HepG2 (cell line): ENCODE measurements at places on chromosomes 1 and 21. TPM values are rescaled to one million over a fixed set of nuclear protein-coding genes. Genes with fewer than 3 reads are reported as not detected.

DNA sequence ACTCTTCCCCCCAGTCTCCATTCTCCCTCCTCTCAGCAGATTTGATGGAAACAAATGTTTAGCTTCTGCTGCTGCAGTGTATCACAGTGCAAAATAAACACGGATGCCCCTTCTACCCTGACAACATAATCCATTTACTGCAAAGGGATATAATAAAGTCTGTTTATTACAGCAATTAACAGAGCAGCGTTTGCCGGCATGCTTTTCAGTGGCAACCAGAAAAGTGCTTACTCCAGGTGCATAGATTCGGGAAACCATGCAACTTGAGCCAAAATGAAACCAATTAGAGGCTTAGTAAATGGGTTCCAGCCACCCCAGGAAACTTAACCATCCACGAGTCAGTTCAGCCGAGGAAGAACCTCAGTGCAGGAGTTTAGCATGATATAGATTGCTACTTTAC lies 12.9 kb upstream of the LEMD1 start:
- H3K27ac ChIP-seq = no peak overlapping the region
- no peaks in the 10 kb centered on the region for H3K36me3 ChIP-seq
- no peak overlapping the region for H3K4me3 ChIP-seq
- peaks cover 40% of the 10 kb centered on the region; the same call in 2 of the 3 replicates for H3K27me3 ChIP-seq
- H3K4me1 ChIP-seq = peaks cover 21% of the 10 kb centered on the region

- H3K27ac ChIP-seq = no peak overlapping the region
- no peak overlapping the region for H3K4me3 ChIP-seq
- H3K27me3 ChIP-seq = peaks cover 3% of the 10 kb centered on the region
- DNase-seq = no peak
- no peaks in the 10 kb centered on the region for H3K36me3 ChIP-seq
- peaks cover 44% of the 10 kb centered on the region for H3K4me1 ChIP-seq
Measured at GRCh38 chr1:22412932-22413727, 38.5 kb upstream of the ZBTB40 start.

- H3K36me3 ChIP-seq = no peaks in the 10 kb centered on the region
- DNase-seq = no peak
- H3K4me1 ChIP-seq = no peaks in the 10 kb centered on the region
- H3K4me3 ChIP-seq = no peak overlapping the region
- H3K27ac ChIP-seq = no peak overlapping the region
Measured at GRCh38 chr1:242610209-242610608, 85.7 kb upstream of the PLD5 start.

E2F2 gene
- 0.50 and 0.65 TPM in 2 replicates for polyA plus RNA-seq
